ENCODE measurements at places on chromosomes 2 and 18.
A peak's percentile ranks its signal among the peaks of the same experiment; 100 is the strongest.

DNA sequence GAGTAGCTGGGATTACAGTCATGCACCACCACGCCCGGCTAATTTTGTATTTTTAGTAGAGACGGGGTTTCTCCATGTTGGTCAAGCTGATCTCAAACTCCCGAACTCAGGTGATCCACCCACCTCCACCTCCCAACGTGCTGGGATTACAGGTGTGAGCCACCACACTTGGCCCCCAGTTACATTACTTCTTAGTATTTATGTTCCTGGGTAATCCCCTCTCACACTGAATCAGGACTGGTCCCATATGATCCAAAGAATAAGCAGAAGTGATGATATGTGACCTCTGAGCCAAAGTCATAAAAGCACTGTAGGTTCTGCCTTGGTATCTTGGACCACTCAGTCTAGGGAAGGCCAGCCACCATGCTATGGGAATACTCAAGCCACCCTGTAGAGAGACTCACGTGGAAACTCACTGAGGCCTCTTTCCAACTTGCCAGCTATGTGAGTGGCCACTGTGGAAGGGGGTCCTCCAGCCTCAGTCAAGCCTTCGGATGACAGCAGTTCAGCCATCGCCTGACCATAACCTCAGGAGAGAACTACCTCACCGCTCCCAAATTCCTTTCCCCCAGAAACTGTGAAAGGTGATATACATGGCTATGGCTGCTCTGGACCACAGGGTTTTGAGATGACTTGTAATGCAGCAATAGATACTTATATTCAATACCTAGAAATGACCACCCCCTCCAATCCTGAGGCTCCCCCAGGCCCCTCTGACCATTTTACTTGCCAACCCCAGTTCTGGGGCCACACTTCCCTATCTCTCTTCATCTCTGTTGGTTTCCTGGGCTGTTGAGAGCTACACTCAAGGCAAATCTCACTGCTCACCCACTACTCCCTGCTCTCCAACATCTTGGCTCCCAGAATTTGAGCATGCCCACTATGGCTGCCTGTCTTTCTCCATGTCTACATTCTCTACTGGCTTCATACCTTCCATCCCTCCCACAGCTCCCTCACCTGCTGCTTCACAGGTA lies 80.5 kb downstream of the DDX1 start:
- no peak for DNase-seq

GRCh38 chr2:11572996-11573395 lies 39.2 kb downstream of the GREB1 start:
- DNase-seq = no peak

DNA sequence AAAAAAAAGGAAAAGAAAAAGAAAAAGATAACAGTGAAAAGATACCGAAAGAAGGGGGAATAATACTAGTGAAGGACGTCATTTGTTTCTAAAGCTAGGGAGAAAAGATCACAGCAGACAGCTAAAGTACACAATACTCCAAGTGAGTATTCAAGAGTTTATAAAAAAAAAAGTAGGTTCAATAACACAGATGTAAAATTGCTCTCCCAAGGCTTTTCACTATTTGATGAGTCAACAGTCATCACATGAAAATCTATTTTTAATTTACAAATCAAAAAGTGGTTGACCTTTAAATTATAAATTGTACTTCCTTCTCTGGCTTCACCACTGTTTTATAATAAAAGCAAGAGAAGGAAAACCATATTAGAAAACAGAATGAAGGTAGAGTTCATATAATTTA lies 144.0 kb downstream of the ZRANB3 start:
- no peak for DNase-seq

GRCh38 chr2:37389989-37390765 lies 45.7 kb downstream of the QPCT start:
- DNase-seq = peak; percentile 87

- peak; percentile 28 for DNase-seq
These were observed 521.2 kb upstream of the POU3F3 start for GRCh38 chr2:104332731-104333130.

DNA sequence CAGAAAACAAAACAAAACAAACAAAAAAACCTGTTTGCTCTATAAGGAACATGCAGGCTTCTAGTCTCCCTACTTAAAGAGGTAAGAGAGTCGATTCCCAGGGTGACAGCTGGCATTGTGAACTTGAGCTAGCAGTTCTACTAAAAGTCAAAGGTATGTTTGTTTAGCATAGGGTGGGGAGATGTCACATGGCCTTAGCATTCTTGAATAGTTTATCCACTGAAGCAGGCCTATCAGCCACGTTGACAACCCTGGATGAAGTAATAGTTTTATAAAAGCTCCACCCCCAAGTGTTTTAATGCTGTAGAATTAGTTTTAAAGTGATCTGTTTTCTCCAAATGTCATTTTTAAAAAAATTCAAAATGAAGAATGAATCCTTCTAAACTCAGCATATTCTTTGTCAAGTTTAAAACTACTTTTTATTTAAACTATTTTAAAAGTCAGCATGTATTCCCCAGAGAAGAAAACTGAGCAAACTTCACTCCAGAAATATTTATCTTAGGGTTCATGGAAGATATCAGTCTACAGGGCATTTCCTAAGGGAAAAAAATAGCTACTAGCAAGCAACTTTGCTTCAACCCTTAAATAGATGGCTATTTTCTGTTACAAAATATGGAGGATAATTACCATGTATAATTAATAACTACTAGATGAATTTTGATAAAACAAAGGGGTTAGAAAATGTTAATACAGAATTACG lies 1.7 kb downstream of the MYOM1 start:
- DNase-seq = peak; percentile 97

- DNase-seq = no peak
These were observed 103.3 kb upstream of the ID2 start for GRCh38 chr2:8578335-8579244.

DNA sequence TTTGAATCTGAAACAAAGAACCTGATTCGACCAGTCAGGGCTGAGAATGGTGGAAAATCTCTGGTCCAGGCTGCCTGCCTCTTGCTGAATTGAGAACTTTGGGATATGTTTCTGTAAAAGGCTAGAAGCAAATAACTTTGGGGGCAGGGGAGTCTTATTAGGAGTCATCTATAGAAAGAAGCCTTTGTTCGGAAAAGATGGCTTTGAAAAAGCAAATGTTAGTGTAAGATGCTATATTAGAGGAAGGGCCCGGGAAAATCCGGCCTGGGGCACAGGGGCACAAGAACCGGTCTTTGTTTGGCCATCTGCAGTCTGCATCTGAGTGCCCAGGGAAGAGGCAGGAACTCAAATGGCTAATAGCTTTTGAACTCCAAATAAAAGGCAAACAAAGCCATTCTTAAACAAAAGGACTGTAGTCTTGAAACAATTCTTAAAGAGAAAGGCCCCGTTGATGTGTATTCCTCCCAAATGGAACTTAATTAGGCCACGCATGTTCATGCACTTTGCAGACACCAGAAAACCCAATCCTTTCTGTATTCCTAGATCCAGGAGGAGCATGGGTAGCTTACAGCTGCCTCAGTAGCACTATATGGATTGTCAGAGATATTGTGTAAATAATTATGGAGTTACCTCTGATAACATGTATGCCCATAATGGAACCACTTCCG lies 180.0 kb upstream of the ARL4C start:
- no peak for DNase-seq

GRCh38 chr2:165277860-165278656 lies 38.8 kb downstream of the SCN2A start:
- no peak for DNase-seq

GRCh38 chr2:23685181-23685580 lies 241.7 kb downstream of the ATAD2B start:
- no peak for DNase-seq

DNA sequence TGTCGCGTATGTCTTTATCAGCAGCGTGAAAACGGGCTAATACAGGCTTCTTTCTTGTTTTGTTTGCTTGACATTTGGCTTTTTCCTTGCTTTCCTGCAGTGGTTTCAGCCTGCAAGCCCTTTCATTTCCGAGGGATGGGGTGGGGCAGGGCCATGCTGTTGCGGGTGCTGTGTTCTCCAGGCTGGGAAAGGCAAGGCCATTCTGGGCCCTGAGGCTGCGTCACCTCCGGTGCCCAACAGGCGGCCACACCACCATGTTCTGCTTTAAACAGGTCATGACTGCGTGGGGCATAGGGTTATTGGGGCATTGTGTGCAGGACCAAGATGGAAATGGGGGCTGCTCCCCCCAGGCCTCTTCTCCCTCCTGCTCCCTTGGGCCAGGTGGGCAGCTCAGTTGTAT lies 38.6 kb upstream of the PLB1 start:
- no peak for DNase-seq

DNA sequence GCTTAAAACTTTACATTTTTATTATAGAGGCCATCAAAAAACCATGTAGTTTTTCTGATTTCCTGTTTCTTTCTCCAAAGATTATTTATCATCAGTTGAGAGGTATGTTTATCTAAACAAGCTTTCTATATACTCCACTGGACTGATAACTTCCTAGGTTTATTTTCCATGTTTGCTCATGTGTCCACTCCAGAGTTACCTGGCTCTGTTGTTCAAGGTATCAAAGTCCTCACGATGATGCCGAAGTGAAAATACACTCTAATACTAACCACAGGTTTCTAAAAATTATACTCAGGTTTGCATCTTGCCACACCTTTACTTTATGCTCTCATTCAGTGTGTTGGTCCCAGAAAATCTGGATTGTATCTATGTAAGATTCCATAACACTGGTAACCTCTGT lies 287.9 kb upstream of the GULP1 start:
- DNase-seq = no peak

DNA sequence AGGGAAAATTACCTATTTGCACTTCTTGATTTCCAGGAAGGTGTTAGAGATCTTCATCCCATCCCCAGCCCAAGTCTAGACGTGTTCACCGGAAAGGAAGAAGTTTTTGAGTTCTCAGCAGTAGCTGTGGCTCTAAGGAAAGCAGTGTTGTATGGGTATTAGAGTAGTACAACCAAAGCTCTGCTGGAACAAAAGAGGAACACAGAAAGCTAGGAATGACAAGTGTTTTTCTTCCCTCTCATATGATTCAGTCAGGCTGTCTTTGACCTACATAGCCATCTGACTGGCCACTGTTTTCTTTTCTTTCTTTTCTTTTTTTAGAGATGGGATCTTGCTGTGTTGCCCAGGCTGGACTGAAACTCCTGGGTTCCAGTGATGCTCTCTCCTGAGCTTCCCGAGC lies 82.7 kb upstream of the SLC39A10 start:
- no peak for DNase-seq

DNA sequence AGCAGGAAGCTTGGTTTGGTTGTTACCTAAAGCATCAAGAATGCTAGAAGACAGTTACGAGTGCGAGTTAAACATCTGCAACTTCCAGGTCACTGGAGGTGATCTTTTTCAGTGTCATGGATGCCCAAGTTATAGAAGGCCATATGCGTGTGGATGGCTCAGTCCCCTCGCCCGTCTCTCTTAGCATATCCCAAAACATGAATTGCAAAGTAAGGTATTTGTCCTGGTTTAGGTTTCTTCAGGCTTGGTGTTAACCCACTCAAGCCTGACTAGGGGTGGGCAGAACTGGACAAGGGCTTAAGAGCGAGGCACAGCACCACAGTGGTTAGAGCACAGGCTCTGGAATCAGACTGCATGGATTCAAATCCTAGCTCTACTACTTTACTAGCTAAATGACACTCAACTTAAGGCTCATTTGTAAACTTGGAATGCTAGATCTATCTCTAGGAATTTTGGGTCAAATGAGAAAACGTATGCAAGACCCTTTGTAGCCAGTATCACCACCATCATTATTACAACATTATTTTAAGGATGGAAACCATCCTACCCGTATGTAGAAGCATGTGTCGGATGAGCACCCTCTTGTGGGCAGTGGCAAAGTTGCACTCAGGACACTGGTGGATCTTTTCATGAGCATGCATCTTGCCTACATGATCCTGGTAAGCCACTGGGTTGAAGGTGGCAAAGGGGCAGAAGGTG lies 11.2 kb downstream of the ZNF142 start:
- peak; percentile 72 for DNase-seq

- DNase-seq = no peak
These were observed 639.7 kb downstream of the STK39 start for GRCh38 chr2:167607731-167608130.

GRCh38 chr2:176138923-176139660 lies 9.6 kb downstream of the HOXD8 start:
- DNase-seq = no peak

- DNase-seq = peak; percentile 59
These were observed 512.7 kb downstream of the CMPK2 start for GRCh38 chr2:6352906-6353515.

DNA sequence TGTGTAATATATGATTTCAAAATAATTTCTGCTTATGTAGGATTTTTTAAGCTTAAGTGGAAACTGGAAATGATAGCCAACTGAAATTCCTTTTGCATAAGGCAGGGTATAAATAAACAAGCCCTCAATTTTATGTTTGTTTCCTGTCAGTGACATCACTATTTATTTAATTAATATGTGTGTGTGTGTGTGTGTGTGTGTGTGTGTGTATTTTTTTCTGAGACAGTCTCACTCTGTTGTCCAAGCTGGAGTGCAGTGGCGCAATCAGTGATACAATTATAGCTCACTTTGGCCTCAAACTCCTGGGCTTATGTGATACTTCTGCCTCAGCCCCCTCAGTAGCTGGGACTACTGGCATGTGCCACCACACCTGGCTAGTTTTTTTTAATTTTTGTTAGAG lies 29.3 kb upstream of the CYP20A1 start:
- DNase-seq = no peak

DNA sequence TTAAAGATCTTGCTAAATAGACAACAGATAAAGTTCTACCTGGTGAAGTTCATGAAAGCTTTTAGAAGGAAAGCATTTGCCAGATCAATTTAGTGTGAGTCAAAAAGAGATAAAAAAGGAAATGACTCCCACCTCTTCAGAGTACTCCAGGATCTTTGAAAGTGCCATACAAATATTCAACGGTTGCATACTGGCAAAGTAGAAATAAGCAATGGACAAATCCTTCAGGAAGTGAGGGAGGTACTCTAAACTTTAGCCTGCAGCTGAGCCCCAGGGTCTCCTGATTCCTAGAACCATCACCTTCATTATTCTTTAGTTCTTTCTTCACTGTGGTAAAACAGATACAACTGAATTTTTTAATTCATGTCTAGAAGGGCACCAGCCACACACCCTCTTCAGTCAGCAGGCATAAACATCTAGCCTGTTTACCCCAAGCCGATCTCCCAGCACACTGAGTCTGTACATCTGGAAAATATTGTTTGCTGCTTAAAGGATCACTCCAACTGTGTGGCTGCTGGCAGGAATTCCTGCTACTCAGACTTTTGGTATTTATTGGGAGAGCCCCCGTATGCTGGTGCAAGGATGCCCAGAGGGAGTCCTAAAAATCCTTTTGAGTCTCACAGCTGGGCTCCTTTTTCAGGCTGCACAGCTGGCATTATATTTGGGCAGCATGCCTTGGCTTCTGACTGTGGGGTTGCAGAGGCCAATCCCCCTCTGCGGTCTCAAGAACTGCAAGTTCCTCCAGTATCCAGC lies 72.3 kb upstream of the SESTD1 start:
- no peak for DNase-seq

DNA sequence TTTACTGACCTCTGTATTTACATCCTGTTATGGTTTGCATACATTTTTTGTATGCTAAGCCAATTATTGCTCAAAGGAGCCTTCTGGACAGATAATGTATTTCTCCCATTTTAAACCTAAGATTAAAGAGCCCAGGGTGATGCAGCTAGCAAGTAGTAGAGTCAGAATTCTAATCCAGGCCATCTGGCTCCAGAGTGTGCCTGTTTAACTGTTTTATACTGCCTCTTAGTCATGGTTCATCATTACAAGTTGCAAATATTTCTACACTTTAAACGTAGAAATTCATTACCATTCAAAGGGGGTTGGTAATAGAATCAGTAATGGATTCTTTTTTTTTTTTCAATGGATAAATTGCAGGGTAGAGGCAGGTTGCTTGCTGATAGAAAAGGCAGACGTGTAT lies 52.4 kb downstream of the EPC2 start:
- DNase-seq = no peak

GRCh38 chr18:2654928-2655177 lies 673 bp upstream of the SMCHD1 start:
- DNase-seq = no peak

GRCh38 chr18:68734308-68734707 lies 19.4 kb upstream of the TMX3 start:
- DNase-seq = no peak

Measured in HT-29 (cell line).